NCI-H1694 treated with DMSO at 0.1 percent for 48 hours (cell line): ENCODE measurements at places on chromosomes 1 and 21.

- DNase-seq, result no peak
Observed at GRCh38 chr1:93239863-93240262, 59.3 kb downstream of the CCDC18 start.

GRCh38 chr21:25528515-25528914 is 78.8 kb downstream of the MRPL39 start:
- DNase-seq, result peak; percentile 74

DNA sequence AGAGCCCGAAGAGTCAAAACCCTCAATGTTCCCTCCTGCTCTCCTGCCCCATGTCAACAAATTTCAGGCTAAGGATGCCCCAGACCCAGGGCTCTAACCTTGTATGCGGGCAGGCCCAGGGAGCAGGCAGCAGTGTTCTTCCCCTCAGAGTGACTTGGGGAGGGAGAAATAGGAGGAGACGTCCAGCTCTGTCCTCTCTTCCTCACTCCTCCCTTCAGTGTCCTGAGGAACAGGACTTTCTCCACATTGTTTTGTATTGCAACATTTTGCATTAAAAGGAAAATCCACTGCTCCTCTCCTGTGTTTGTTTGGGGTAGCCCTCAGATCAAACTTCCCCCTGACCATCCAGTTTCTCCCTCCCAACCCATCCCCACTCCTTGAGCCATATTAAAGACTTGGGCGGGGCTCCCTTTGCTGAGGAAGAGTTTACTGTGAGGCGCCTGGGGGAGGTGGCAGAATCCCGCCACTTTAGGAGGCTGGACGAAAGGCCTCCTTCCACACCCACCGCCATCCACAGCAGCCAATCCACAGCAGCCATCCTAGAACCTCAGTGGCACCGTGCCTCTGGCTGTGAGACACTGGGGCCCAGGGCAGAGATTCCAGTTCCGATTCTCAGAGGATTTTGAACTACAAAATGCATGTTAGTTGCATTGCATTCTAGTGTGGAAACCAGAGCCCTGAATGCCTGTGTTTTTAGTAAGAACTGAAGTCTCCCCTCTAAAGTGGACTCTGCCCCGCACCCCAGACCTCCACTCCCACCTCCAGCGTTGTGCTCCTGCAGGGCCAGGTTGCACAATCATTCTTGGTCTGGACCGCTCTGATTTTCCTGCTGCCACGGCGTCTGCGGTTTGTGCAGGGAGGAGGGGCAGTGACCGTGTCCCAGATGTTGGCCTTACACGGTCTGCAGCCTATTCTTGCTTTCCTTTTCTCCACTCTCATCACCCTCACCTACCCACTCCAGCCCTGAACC is 3.0 kb downstream of the OLFML3 start:
- DNase-seq, result no peak

GRCh38 chr1:204292740-204293139 is 67.0 kb downstream of the PLEKHA6 start:
- DNase-seq, result no peak

GRCh38 chr1:6207921-6208320 is 2.0 kb downstream of the RNF207 start:
- DNase-seq, result no peak

DNA sequence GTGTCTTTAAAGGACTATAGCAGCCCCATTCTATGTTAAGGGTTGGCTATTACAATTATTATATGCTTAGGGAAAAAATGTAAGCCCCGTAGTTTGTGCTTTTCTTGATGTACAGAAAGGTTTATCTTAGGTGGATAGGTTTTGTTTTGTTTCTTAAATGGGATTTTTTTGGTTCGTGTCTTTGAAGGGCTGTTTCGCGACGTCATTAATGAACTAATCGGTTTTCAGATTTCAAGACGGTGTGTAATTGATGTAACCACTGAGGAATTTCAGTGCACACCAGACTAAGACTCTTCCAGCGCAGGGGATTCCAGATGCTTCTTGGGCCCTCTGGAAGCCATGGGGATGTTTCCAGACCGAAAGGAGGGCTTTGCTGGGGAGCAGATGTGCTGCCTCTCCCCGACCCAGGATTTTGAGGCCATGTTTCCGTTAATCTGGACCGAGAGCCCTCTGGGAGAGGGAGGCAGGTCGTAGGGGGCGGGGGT is 4.8 kb upstream of the SIM2 start:
- no peak for DNase-seq

- DNase-seq, result no peak
Observed at GRCh38 chr1:38941527-38942019, at the start of gene RHBDL2. TSS of gene RHBDL2 (minus strand) at chr1:38941830. CDS start at chr1:38919212, 22,618 bp downstream.

DNA sequence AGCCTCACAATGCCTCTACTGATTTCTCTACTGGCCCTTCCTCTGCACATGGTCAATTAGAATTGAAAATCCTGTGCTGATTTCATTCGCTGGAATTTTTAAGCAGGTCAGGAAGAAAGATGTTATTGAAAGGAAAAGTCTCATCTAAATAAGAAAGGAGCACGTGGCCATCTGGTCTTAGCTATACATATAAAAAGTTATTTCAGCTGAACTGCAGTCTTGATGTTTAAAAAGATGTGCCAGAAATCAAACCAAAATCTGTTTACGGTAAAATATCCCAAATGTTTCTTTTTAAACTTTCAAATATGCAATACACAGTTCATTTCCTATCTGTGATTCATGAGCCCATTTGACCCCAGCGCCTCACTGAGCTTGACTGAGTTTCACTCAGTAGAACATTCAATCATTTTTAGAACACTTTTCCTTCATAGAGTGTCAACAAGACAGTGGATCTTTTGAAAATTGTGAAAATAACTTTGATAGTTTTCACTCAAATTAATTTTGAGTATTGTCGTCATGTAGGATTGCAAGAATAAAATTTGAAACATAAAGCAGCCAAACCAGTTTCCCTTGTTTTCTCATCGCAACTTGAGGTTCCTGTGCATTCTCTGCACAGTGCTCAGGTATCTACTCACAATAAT is 293.6 kb downstream of the PTPRC start:
- no peak for DNase-seq

DNA sequence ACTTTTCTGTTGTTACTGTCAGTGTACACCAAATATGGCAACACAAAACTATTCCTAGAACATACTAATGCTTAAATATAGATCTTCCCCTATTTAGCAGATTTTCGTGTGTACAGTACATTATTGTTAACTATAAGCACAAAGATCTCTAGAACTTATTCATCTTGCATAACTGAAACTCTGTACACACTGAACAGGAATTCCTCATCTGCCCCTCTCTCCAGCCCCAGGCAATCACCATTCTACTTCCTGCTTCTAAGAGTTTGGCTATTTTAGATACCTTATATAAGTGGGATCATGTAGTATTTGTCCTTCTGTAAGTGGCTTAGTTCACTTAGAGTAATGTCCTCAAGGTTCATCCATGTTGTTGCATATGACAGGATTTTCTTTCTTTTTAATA is 4.5 kb upstream of the RGL1 start:
- no peak for DNase-seq

GRCh38 chr1:80293818-80294217 is 1287.3 kb upstream of the ADGRL4 start:
- DNase-seq, result no peak

- no peak for DNase-seq
Observed at GRCh38 chr1:82317671-82318070, 516.9 kb downstream of the ADGRL2 start.

DNA sequence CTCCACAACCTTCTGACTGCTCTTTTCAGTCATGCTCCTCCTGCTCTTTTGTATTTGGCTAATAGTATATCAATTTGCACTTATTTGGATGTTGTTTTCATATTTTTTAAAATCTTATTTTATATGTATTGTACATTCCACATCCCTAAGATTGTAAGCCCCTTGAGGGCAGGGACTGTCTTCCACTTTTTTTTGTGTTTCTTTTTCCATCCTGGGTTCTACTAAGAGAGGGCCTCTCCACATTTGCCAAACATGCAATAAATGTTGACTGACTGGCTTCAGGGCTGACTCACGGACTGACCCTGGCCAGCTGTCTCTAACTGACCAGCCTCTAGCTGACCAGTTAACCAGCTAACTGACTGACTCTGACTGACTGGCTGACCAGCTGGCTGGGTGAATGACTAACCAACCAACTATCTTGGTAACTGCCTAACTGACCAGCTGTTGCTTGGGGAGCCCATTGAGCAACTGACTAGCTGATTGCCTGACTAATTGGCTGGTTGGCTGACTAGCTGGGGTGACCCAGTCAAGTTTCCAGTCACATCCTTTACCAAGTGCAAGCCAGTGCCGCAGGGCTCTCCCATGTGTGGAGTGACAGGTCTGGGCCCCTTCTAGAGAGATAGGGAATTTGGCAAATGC is 16.1 kb downstream of the CSF1 start:
- DNase-seq, result no peak

DNA sequence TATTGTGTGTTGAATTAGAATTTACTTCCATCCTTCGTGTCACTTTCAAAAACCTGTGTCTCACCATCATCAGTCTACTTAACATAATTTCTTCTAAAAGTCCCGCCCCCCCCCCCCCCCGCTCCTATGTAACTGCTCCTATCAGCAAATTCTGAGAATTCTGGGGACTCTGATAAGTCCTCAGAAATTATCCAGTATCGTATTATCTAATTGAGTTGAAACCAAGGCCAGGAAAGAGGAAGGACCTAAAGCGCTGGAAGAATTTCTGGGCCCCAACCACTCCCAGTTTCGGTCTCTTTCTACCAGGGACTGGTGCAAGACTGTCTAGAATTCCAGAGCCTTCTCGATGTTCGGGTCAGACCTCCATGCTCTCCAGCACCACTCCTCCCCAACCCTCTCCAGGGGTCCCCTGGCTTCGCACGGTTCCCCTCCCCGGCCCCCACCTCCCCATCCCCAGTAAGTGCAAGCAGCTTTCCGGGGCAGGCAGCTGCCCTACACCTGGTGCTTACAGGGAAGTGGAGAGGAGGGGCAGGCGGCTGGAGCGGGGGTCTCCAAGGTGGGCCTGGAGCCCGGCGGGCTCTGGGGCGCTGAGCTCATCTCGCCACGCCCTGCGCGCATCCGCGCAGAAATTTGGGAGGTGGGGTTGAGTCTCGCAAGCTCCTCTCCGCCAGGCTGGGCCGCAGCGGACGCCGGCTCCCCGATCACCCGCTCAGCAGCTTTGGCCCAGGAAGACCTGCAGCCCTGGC is 16.0 kb upstream of the ZNF496 start:
- DNase-seq, result no peak

- no peak for DNase-seq
Observed at GRCh38 chr21:36186506-36187399, 30.1 kb downstream of the DOP1B start.

- no peak for DNase-seq
Observed at GRCh38 chr1:172883844-172884243, 166.9 kb downstream of the TNFSF18 start.

DNA sequence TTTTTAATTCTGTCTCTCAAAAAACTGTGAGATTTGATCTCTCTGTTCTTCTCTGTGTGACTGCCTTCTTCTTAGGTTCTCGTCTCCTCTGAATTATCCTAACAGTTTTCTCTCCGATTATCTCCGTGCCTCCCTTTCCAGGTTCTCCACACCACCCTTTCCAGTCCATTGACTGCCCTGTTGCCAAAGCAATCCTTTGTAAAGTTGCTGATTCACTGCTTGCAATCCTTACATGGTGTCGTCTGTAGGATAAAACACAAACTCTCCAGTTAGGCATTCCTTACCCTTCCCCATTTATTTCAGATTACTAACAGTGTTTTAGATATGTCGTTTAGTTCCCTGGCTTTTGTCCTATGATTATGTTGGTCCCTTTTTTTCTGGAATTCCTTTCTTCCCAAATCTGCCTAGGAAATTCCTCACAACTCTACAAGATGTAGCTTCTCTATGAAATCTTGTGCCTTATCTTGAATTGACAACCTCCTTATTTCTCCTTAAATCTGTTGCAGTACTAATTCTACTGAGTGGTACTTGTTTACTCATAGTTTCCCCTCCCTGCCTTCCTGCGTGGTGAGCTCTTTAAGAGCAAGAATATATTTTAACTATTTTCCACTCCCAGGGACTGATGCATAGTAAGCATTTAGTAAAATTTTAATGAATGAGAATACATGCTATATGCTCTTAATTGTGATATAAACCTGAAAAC is 22.3 kb downstream of the RCOR3 start:
- no peak for DNase-seq

DNA sequence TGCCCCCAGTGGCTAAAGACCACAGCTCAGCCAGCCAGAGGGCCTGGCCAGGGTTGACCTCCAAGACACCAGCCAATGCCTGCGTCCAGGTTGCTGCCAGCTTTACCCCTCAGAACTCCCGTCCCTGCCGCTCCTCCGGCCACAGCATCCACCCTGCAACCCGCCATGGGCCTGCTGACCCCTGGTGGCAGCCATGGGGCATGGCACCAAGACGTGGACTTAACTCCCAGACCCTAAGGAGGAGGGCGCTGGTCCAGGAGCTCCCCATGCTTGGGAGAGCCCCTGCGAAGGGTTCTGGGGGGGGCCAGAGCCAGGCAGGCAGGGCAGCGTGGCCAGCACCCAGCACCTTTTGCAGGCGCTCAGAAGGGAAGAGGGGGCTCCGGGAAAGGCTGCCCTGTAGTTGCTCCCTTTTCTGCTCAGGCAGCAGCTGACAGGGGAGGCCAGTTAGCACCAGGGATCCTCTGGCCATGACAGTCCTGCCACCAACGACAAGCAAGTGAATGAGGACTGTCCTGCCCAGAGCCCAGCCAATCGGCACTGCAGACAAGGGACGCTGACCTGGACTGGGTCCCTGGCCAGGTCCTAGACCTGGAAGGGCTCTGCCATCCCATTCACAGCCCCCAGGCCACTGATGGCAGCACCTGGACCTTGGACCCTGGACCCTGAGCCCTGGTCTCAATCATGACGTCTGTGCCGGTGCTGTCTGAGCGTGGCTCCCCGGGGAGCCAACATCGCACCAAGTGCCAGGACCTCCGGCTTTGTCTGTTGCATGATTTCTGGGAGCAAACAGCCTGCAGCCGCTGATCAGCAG is 246.2 kb downstream of the NPHP4 start:
- DNase-seq, result peak; percentile 43

GRCh38 chr1:39650431-39650830 is 11.0 kb upstream of the HEYL start:
- no peak for DNase-seq

DNA sequence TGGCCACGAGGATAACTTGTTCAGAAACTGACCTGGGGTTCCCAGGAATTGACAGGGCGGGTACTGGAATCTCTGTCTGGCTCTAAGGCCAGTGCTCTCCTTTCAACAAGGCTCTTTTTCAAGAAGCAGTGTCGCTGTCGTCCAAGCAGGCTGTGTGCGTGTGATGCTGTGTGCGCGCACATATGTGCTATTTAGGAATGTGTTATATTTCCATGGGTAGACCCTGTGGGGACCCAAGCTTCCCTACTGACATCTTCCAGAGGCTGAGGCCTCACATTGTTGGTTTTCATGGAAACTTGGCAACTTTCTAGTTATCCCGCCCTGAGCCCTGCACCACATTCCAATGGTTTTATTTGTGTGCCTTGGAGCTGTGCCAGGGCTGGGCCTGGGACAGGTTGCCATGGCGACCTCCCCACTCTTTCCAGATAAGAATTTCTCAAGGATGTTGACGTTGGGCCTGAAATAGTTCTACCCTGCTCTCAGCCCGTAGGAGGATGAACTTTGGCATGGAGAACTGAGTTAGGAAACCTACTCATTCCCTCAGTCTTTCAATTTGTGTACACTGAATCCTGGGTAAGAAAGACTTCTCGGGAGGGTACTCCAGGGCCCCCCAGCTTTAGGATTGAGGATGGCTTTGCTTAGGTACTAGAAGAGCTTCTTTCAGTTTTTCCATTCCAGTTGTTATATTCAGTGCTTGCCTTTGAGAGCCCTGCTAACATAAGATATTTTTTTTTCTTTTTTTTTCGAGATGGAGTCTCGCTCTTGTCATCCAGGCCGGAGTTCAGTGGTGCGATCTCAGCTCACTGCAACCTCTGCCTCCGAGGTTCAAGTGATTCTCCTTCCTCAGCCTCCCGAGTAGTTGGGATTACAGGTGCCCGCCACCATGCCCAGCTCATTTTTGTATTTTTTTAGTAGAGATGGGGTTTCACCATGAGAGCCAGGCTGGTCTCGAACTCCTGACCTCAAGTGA is 38.8 kb upstream of the SRSF10 start:
- DNase-seq, result no peak
